ENCODE measurements at places on chromosomes 2 and 18.
A peak's percentile ranks its signal among the peaks of the same experiment; 100 is the strongest.

DNA sequence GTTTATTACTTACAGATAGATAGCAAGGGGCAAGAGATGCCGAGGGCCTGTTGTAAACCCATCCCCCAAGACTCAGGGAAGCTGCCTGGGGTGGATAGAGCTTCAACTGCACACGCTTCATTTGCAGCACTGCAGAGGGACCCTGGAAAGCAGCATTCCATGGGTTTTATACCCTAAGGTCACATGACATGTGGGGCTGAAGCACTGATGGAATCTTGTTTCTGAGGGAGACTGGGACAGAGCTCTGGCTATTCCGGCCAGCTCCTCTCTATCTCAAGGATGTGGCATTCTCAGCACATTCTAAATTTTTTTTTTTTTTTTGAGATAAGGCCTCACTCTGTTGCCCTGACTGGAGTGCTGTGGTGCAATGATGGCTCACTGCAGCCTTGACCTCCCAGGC, 300.1 kb downstream of the MYCN start:
- no peak for DNase-seq

- DNase-seq = no peak
Observed at GRCh38 chr18:58590839-58591238, 38.1 kb downstream of the ALPK2 start.

GRCh38 chr2:112154246-112155117, 16.3 kb downstream of the FBLN7 start:
- DNase-seq = no peak

- no peak for DNase-seq
Observed at GRCh38 chr2:194100201-194100600, 1556.8 kb upstream of the SLC39A10 start.

GRCh38 chr18:59429608-59430007, 70.5 kb upstream of the LMAN1 start:
- no peak for DNase-seq

DNA sequence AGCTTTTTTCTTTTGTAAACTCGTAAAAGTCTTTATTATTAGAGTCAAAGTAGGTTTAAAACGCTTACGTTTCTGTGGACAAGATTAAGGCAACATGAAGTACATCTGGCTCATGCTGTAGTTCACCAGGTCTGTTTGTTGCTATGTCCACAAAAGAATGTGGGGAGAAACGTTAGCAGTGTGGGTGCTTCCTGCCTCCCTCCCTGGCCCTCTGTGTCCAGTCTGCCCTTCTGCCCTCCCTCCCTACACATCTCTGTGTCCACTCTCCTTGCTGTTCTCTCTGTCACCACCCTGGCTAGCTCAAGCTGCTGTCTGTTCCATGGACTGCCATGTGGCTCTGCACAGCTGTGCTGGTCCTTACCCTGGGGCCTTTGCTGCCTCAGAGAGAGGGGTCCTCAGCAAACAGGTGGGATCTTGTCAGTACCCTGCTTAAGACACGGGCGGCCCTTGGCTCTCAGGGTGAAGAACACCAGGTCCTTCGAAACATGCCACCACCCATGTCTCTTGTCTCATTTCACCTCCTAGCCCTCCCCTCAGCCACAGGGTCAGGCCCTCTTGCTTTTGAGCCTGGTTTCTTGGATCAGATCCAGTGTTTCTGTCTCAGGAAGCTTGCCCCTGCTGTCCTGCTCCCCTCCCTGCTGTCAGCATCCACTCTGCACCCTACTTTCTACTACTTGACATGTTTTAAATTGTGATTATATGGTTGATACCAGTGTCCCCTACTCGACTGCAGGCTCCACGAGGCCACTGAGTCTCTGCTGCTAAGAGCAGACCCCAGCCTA, 79.2 kb downstream of the LIMS1 start:
- no peak for DNase-seq

DNA sequence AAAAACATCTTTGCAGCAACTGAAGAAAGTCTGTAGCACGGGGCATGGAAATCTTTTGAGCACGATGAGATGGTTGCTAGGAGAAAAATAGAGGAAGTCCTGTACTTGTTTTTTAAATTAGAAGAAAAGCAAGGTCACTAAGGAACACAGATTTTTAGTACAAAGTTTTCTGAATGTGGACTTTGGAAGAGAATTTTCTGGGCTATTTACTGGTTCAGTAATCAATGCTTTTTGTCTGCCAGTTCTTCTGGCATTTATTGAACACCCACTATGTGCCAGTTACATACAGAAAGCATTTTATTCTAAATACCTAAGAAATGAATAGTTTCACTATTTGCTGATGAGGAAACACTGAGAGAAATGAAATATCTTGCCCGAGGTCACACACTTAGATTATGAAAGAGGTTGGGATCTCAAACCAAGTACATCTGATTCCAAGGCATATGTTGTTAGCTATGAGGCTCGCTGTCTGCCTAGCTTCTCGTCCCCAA, 15.6 kb upstream of the MAP3K20 start:
- DNase-seq = peak; percentile 49

DNA sequence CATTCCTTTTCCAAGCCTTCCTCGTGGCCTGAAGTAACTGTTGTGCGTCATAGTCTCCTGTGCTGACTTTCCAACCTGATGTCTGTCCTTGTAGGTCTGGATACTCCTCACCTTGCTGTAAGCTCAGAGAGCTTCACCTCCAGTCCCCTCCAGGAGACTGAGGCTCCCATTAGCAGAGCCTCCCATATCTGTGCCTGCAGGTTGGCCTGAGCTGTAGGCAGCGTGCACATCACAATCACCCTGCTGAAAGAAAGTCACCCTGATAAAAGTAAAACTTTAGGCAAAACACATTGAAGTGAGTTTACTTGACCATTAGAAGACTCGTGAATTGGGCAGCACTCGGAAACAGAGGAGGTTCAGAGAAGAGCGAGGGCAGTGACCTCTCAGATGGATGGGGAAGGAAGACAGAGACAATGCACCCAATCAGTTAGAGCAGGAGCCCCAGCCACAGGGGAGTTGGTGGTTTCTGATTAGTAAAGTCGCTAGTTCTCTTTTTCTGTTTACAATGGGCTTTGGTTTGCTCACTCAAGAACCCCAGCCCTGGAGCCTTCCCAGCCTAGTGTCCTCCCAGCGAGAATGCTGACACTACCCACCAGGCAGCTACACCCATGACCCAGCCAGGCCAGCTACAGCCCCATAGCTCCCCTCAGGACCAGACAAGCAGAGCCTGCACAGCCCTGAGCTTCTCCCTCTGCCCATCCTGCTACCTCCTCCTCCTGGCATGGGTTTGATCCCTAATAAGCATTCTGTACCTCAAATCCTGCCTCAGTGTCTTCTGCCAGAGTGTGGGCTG, 12.1 kb upstream of the TPO start:
- no peak for DNase-seq

DNA sequence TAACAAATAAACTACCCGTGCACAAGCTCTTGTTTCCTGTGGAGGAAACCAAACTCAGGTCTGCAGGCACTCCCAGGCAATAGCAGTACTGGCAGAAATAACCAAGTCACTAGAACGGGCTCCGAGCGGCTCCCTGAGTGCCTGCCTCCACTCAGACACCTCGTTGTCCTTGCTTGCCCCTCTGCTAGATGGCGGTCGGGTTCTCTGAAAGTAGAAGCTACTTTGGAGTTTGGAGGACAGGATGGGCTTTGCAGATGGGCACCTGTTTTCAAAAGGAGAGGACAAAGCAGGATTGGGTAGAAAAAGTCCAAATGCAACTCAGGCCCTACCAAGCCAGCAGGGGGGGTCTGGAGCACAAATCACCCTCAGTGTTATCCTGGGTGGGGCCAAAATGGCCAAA, 136.4 kb downstream of the LRRC30 start:
- peak; percentile 0 for DNase-seq

- DNase-seq = peak; percentile 50
Observed at GRCh38 chr18:76416911-76417310, 78.1 kb downstream of the ZNF516 start.

DNA sequence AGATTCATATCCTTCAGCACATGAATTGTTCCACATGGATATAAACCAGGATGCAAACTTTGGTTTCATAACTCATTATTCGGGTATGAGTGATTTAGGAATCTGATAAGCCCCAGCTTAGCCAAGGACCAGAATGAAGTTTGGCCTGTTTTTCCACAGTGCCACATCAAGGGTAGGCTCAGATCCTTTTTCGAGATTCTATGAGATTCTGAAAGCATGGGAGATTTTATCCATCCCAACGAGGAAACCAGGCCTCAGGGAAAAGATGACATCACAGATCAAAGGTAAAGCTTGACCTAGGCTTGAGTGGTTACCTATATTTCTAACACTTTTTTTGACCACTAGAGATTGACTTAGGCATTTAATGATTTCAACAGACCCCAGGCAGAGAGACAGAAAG, 590.8 kb upstream of the PKDCC start:
- no peak for DNase-seq

GRCh38 chr2:236568068-236568921, 1.3 kb upstream of the ACKR3 start:
- peak; percentile 24 for DNase-seq

DNA sequence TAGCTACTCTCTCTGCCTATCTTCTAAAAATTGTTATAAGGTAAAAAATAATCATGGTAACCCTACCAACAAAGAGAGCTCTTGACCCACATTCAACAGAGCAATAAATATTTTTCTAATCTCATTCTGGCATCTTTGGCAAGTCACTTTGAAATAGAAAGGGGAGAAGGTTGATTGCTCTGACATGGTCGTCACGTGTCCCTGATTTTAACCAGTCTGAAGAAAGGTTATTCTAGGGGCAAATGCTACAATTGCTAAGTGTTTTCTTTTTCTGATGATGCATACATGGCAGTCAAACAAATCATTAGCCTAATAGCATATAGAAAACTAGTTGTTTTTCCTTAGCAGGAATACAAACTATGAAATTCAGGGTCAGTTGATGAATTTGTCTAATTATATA, 153.3 kb upstream of the MAP3K20 start:
- no peak for DNase-seq

GRCh38 chr18:79315596-79315995, 80.1 kb upstream of the NFATC1 start:
- DNase-seq = no peak

- DNase-seq = no peak
Observed at GRCh38 chr18:9694952-9695495, 13.1 kb upstream of the RAB31 start.

DNA sequence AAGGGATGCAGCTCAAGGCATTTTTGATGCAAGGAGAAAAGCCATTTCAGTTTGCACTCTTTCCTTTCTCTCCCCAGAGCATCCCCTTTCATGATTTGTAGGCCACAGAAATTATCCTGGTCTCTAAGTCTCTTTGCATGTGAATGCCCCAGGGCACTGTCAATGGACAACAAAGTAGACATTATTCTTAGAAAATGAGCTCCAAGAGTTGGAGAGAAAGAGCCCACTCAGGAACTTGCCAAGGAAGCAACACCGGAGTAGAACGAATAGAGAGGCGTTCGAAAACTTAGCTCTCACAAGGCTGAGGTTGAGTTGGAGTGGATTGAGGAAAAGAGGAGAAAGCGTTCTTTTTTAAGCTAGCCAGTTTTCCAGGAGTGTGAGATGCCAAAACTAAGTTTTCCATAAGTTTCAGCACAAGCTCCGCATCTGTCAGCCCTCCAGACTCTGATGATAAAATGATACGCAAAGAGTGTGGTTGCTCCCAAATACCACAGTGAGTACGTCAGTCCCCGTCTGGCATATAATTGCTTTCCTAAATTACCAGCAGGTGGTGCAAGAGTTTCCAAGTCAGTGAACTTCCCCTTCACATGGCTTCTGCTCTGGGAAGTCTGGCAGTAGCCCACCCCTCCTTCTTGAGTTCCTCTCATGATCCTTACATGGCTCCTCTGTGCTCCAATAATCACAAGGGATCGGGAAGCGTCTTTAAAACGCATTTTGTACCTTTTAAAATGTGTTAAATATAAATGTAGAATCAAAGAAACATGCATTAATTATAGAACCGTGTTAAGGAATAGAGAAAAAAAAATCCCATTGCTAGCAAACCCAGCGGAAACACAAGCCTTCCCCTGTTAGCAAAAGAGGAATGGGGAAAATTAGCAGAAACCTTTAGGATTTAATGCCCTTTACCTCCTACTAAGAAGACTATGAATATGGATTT, 1060.6 kb upstream of the FANCL start:
- DNase-seq = peak; percentile 84

GRCh38 chr2:238279324-238279682, 9.1 kb downstream of the PER2 start:
- DNase-seq = no peak

- no peak for DNase-seq
Observed at GRCh38 chr18:51011709-51012108, 18.3 kb upstream of the SMAD4 start.

DNA sequence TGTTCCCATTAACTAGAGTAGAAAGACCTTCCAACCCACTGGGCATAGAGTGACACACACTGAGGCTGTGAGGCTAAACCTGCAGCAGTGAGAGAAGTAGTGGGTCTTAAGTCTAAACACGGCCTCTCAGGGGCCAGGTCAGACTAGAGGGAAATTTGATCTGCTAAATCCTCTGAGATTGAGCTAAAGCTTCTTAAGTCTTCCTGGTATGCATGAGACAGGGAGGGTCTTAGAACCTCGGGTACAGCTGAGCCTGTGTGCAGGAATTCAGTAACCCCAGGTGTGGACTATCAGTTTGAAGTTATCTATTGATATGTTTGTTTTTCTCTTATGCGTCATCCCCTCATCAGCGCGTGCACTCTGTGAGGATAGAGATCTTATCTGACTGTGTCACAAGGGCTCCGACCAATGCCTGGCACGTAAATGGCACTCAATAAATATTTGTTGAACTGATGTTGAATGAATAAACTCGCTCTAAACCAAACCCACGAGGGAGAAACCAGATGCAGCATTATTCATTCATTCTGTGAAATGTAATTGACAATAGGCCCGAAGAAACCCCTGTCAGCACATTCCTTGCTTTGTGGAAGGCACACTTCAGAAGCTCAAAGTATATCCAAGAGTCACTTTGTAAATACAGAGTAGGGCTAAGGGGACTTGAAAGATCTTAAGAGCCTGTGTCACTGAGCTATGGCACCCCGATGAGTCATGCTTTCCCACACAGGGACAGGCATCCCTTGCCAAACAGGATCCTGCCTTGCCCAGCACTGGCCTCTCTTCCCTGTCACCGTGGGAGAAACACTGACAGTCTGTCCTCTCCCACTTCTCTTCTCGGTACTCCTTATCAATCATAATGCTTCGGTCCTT, 21.7 kb upstream of the RAB10 start:
- DNase-seq = peak; percentile 72

Measured in EH (cell line).